Stimulated activated CD4-positive, alpha-beta T cell treated with anti-CD3 and anti-CD28 coated beads, Interleukin-4, amount 100 ng/mL, for 4 hours (primary cell): ENCODE measurements at places on chromosomes 3 and 15.

- no peak for DNase-seq
These were observed 55.6 kb downstream of the RASA2 start for GRCh38 chr3:141542202-141542969.

GRCh38 chr3:168540726-168541125, 445.0 kb upstream of the GOLIM4 start:
- DNase-seq: no peak

GRCh38 chr3:62602129-62602770, 228.9 kb upstream of the FEZF2 start:
- no peak for DNase-seq

- no peak for DNase-seq
These were observed 61.7 kb upstream of the VGLL3 start for GRCh38 chr3:87052499-87053260.

- DNase-seq: no peak
These were observed 722.5 kb upstream of the CADM2 start for GRCh38 chr3:84236261-84236660.

- no peak for DNase-seq
These were observed 107.2 kb upstream of the SLC25A36 start for GRCh38 chr3:140834266-140835037.

GRCh38 chr3:124993466-124993865, 58.9 kb upstream of the MUC13 start:
- DNase-seq: no peak

DNA sequence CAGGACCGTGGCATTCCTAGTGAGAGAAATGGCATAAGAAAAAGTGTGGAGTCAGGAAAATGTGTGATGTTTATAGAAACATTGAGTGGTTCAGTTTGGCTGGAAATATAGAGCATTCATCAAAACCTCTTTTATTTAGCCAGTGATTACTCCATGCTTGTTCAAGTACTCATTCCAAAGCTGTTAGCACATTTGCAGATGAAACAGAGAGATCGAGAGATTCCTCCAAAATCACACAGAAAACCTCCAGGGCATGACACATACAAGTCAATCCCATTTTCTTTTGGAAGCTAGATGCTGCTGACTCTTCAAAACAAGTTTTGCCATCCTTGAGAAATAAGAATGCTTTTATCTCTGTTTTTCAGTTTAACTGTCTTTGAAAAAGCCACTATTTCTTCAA, 11.5 kb upstream of the MB21D2 start:
- no peak for DNase-seq

- DNase-seq: no peak
These were observed 4.3 kb upstream of the RHCG start for GRCh38 chr15:89500397-89501270.

DNA sequence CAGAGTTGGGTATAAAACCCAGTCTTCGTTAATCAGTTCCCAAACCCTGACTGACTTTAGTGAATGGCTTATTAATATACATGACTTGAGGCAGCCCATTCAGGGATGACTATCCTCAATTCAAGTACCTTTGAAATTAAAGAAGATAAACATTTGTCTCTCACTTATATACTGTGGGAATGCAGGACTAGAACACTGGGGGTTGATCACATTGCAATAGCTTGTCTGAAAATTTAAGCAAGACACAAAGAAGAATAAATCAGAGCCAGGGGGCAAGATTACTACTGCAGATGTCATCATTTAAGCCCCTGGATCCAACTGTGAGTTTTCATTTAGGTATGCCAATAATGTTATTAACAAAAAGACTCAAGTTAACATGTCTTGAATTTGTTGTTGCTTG, 647.7 kb downstream of the ZPLD1 start:
- DNase-seq: no peak

- DNase-seq: no peak
These were observed 116.4 kb upstream of the TJP1 start for GRCh38 chr15:29938361-29939335.

DNA sequence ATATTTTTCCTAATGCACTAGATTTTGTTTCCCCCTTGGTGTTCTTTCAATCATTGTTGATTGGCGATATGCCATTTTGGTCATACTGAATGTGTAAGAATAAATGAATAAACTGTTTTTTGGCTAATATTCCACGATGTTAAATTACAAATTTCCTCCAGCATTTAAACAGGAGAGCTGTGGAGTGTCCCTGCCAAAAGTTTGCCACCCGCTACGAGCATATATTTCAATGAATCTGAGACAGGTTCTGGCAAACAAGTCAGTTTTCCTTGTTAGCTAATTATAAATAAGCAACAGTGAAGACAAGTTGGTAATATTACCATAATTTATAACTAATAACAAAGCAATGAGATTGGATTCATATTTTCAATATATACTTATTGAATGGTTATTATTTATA, 777.6 kb downstream of the ROBO1 start:
- DNase-seq: no peak

DNA sequence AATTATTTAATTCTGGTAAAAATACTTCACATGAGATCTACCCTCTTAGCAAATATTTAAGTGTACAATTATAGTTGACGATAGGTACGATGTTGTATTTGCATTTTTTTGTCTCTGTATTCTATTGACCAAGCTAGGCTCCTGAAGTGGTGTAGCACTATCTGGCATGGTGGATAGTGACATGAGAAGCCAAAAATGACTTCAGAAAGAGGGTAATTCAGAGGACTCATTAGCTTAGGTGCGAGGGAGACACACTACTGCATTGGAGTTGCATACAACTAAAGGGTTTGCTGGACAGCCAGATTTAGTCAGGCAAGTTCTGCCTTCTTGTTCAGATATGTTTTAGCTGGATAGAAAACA, 50.6 kb downstream of the KBTBD8 start:
- no peak for DNase-seq

DNA sequence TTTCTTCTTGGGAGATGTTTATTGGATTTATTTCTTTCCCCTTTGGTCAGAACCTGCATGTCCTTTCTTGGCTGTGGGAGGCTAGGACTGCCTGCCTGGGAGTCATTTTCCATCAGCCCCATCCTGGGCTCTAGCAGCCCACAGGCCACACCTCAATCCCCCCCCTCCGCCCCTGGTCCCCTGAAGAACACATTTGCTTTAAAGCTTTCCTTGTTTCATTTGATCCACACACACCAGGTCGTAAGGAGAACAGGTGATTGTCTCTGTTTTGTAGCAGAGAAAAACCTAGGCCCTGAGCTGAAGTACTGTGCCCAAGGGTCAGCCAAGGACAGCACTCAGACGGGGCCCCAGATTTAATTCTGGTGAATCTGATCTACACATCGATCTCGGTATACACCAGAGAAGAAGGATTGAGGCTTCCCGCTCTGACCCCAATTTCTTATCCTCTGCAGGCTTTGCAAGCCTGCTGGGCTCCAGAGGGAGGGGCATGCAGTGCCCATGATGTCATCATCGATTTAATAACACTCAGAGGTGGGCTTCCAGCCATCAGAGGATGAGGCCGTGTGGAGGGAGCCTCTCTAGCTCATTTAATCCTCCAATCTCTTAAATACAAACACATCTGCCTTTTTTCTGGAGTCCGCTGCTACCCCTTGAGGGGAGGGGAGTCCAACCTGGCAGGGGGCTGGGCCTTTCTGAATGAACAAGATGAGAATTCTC, 1.7 kb upstream of the CLN6 start:
- no peak for DNase-seq

GRCh38 chr15:38490242-38490922, 36.5 kb downstream of the FAM98B start:
- DNase-seq: no peak

DNA sequence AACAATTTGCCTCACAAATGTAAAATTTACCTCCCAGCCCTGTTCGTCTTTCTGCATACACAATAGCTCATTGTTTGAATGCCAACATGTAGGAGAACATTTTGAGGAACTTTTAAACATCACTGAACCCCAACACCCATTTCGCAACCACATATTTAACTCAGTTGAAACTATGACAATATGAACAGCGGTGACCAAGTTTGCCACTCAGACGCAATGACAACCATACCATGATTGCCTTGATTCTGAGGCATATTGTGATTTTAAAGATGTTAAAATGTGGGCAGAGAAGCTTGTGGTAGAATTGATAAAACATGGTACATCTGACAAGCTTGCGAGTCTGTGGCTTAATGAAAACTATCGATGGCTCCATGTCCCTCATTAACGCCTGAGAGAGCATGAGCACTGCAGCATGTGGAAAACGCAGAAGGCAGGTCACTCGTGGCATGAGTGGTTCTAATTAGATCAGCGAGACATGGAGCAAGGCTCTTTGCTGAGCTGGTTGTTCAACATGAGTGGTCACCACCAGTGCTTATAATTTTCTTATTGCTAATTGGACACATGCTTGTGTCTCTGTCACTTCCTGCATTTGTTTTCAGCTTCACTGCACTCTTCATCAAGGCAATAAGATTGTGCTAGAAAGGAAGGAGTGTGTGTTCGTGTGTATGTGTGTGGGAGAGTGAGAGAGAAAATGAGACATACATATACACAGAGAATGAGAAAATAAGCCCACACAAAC, 116.8 kb downstream of the CHST2 start:
- no peak for DNase-seq

DNA sequence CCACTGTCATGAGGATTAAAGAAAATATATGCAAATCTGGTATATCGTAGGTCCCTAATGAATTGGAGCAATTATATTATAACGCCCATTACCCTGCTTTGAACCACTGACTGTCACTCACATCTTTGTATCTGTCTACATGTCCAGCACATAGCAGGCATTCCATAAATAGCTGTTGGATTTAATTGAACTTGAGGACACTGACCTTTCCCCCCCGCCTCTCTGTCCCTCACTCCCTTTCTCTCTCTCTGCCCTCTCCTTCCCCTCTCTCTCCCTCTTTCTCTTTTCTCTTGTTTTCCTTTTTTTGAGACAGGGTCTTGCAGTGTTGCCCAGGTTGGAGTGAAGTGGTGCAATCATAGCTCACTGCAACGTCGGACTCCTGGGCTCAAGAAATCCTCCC, 233.0 kb downstream of the CD47 start:
- DNase-seq: no peak

DNA sequence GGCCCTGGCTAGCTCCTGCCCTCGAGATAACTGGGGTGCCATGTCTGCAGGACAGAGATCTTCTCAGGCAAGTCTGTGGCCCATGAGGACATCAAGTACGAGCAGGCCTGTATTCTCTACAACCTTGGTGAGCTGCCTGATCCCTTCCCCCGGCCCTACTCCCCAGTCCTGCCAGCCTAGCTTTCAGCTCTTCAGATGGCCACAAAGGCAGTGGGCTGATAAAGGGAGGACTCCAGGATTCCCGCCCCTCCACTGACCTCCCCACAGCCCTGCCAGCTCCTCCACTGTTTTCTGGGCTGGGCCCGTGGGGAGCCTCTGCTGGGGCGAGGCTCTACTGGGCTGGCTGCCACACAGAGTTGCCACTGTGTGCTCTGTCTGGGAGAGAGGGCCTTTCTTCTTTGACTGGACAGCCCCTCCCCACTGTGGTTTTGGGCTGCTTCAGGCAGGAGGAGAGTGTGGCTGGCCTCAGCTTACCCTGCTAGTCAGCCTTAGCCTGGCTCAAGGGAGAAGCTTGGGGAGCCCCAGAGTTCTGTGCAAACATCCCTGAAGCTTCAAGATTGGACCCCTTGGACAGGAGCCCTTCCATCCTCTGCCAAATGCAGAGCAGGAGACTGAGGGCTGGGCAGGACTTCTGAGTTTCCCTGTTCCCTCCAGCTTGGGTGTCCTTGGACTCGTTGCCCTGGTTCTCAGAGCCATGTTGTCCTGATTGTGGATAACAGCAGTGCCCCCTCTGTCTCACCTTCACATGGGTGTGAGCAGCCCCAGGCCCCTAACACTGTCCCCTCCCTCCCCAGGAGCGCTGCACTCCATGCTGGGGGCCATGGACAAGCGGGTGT, 24.4 kb downstream of the PTPN23 start:
- DNase-seq: no peak

DNA sequence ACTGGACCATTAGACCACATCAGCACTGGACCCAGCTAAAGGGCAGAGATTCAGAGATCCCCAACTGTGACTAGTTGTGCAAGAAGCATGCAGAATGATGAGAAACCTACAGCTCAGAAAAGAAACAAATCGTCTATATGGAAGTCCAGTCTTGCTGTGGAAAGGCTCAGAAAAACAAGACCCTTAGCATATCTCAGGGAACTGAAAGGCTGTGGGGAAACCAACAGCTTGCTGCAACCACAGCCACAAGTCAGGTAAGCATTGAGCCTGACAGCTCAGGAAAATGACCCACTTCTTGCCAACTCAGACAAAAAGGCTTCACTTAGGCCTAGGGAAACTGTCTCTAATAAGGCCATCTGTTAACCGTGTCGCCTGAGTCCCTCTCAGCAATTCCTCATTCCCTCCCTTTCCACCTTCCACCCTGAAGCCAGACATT, 145.6 kb downstream of the LSAMP start:
- no peak for DNase-seq

DNA sequence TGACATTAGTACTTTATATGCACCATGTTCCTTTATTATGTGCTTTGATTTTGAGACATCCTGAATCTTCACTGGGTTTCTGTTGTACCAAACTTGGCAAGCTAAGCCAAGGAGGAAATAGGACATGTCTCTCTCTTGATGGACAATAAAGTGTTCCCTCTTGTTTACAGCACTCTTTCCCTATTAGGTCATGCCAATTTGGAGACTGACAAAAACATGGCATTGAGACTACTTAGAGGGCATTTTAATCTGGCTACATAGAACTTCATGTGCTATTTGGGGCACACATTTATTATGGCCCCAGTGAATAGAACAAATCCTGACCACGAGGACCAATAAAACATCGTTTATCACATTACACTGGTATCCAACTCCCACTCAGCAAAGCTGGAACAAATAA, 85.3 kb upstream of the TNFSF10 start:
- DNase-seq: no peak

- DNase-seq: no peak
These were observed 38.9 kb downstream of the CACNA2D2 start for GRCh38 chr3:50464569-50464968.

DNA sequence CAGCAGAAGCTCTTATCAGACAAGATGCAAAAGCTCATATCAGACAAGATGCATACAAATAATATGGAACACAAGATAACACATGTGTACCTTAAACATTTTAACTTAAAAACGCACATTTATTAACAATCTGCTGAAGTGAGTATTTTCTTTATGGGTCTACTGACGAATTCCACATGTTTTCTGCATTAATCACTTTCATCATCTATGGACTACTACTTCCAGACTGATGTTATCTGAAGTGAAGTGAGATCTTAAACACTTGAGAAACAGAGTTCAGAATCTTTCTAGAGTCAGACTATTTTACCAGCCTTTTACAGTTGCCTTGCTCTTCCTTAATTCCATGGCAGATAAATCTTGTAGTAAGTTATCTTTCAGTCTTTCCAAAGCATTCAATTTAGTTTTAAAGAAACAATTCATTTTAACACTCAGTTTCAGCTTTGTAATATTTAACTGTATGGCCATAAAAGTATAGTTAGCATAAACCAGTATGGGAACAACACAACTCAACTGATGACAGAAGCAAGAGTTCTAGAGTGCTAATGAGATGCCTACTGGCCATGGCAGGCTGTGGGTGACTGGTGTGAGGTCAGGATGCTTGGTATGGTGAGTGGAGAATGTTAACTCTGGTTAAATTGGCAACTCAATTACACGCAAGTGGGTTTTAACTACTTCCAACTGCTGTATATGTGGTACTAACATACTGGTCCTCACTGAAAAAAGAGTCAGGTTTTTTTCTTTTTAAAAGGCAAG, 9.8 kb downstream of the CMTM6 start:
- no peak for DNase-seq

- no peak for DNase-seq
These were observed 95.6 kb downstream of the RAB11A start for GRCh38 chr15:65964792-65965433.
